CD4-positive, alpha-beta T cell treated with Interleukin-12 subunit alpha and Interleukin-12 subunit beta, for 1 hour (primary cell): ENCODE measurements at places on chromosomes 12 and 14.

GRCh38 chr12:103840462-103840875 is 565 bp downstream of the NT5DC3 start:
- no peak for DNase-seq

GRCh38 chr12:53485955-53486735 is 13.1 kb downstream of the MAP3K12 start:
- no peak for DNase-seq

- DNase-seq, result no peak
Observed at GRCh38 chr12:81297601-81298000, 219.7 kb downstream of the ACSS3 start.

GRCh38 chr12:119369907-119370546 is 35.5 kb downstream of the CCDC60 start:
- no peak for DNase-seq

DNA sequence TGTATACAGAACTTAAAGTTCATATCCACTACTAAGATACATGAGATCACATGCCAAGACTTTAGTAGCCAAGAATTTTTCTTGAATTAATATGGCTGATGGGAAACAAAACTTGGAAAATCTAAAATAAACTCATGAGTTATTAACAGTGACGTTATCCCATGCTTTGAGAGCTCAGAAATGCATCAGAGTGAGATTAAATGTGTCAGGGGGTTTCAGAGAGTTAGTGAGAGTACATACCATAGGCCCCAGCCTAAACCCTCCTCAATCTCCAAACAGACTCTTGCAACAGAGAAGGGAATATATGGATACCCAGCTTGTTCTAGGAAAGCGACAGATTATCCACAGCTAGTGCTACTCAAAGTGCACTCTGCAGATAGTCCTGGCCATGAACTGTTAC is 19.3 kb downstream of the SLC35F4 start:
- no peak for DNase-seq

DNA sequence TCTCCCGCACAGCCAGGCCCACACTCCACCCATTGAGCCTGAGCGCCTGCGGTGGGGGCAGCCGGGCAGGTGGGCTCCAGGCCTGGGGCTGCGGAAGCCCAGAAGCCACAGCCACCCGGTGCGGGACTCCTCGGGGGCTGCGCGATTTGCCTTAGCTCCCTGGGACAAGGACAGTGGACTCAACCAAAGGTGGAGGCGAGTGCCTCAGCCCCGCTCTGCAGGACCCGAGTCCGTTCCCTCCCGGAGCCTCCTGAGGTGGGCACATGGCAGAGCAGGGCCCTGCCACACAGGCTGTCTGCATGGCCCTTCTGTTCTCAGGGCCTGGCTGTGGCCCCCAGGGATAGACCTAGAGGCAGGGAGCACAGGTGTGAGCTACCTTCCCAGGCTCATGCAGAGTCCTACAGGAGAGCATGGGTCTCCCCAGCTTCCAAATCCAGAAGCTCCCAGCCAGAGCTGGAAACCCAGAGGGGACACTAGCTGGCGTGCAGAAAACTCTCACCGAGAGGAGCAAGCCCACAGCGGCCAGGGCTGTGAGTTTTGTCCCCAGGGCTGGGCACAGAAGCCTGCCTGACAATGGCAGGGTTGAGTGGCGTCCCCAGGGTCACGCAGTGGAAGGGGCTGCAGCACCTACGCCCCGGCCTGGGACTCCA is 22.2 kb upstream of the LRTM2 start:
- DNase-seq, result no peak

DNA sequence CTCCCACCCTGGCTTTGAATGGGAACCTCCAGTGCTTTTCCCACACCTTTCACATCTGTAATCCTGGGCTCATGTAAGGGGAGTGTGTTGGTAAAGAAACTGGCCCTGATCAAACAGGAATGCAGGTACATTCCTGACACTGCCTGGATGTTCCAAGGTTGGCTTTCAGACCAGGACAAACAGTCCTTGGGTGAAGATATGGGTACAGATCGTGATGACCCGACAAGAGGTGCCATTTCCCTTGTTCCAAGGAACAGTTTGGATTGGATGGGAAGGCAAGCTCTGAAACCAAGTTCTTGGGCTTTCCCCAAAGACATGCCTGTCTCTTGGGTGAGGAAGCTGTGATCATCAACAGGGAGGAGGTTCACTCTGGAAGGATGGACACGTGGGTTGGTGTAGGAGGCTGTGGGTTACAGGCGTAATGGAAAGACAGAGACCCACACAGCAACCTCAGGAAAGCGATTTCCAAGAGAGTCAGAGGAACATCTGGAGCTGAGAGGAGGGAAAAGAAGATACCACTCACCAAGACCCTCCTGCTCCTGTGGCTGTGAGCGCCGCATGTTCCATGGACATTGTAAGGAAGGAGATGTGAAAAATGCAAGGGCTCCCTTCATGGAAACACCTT is 26.4 kb downstream of the VDR start:
- DNase-seq, result no peak

GRCh38 chr12:130423991-130424857 is 86.5 kb downstream of the PIWIL1 start:
- no peak for DNase-seq

GRCh38 chr14:104395941-104396681 is 183.5 kb upstream of the C14orf180 start:
- no peak for DNase-seq

DNA sequence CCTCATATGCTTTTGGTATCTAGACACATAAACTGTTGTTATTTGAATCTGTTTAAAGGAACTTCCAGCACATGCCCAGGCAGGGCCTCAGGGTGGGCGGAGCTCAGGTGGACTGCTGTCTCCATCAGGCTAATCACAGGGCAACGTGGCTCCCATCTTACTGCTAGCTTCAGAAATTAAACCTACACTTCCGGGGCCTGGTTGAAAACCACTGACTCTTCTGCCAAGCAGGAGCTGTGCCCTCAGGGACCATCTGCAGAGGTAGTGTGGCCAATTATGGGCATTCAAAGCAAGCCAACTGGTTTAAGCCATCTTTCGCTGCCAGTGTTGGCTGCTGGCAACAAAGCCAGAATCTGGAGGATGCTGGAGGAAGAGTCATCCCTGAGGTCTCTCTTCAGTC is 97.5 kb downstream of the TMX1 start:
- no peak for DNase-seq

- no peak for DNase-seq
Observed at GRCh38 chr12:100273782-100274181, 6.8 kb downstream of the SCYL2 start.

- no peak for DNase-seq
Observed at GRCh38 chr14:101717663-101718490, 43.6 kb upstream of the PPP2R5C start.

- DNase-seq, result no peak
Observed at GRCh38 chr12:43306066-43306465, 245.9 kb downstream of the ADAMTS20 start.

DNA sequence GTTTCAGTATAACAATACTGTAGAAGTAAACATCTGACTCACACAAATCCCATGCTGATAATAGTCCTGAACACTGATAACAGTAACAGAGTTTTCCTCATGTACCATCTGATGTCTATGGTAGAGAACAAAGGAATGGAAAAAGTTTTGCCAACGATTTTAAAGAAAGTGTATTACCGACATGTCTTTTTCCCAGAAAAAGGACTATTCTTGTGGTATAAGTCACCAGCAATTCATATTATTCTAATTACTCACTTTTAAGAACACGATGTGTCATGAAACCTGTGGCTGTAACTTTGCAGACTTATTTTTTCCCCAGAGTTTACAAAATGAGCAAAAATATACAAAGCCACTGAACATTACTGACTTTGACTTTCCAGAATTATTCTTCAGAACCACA is 40.1 kb upstream of the DCN start:
- no peak for DNase-seq

DNA sequence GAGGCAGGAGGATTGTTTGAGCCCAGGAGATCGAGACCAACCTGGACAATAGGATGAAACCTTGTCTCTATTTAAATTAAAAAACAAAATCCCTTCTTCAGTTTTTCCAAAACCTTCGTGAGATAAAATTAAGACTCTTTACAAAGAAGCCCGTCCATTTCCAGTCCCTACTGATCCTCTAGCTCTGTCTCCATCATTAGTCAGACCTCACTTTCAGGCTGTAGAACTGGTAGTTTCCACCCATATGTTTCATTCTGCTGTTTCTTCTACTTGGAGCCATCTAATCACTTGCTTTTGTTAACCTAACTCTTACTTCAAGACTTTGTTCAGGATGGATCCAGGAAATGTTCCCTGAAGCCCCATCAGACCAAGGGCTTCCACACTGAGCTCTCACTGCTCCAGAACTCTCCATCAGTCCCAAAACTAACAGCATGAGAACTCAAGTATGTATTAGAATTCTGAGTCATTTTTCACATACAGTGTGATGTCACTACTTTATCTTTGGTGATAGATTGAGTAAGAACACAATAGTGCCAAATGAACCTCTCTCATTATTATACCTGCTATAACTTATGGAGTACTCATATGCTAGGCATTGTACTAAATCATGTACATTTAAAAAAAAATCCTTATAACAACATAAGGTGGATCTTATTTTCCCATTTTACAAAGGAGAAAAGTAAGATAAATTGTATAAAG is 90.8 kb downstream of the PRICKLE1 start:
- DNase-seq, result no peak

- DNase-seq, result no peak
Observed at GRCh38 chr14:50616275-50616674, 51.8 kb downstream of the SAV1 start.

GRCh38 chr14:94621358-94622134 is 9.4 kb downstream of the SERPINA3 start:
- no peak for DNase-seq

GRCh38 chr14:35229792-35230089 is 62.4 kb upstream of the PSMA6 start:
- no peak for DNase-seq

DNA sequence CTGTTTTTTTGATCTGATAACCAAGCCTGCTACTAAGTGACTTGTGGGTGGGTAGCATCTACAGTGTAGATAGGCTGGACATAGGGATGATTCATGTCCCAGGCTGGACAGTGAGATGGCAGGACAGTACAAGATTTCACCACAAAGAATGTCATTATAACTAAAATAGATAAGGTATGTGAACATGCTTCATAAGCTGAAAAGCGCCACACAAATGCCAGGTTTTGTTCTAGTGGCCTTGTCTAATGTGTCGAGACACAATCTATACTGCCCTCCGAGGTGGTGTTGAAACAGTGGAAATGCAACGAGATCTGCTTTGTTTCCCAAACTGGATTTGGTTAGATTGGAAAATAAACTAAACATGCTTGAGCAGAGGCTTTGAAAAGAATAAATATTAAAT is 4.4 kb downstream of the LGALS3 start:
- DNase-seq, result no peak

DNA sequence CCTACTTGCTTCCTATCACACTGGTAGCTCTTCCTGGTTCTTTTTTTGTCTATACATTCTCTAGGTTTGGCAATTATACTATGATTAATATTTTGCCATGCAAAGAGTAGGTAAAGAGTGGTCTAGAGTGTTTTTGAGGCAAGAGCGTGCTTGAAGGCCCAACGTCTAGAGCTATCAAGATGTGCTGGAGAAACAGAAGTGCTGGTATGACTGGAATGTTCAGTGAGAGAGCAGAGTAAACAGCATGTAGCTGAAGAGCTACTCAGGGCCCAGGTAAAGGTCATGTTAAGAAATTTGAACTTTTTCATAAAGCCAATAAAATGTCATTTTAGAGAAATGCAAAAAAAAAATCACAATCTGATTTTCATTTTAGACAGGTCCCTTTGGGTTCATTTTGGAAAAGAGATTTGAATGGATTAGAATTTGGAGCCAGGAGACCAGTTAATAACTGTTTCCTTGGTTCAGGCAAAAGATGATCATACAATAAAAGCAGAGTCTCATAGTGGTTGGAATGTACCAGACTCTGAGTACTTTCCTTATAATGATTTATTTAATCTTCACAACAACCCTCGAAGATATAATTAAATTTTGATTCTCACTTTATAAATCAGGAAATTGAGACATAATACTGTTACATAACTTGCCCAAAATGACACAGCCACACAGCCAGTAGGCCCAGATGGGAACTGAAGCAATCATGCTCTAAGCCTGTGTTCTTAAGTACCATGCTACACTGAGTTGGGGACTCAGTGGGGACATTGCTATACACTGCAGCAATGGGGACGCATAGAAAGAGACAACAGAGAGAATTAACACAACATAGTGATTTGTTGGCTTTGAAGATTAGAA is 350.1 kb downstream of the NELL2 start:
- no peak for DNase-seq

GRCh38 chr12:39365364-39366001 is 77.4 kb downstream of the KIF21A start:
- no peak for DNase-seq

DNA sequence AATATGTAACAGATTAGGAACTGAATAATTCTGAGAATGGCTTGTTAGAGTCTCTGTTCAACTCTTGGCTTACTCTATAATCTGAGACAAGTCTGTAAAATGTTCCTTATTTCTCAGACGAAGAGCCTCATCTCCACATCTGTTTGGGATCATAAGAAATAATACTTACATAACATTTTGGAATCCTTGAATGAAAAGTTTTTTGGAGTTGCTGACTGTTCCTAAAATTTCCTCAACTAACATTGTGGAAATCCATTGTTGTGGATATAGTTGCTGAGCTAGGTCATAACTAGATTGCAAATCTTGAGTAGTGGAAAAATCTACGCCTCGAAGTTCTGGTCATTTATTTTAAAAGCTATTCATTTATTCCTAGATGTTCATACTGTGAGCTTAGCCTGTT is 402.9 kb downstream of the ZFP36L1 start:
- DNase-seq, result no peak

DNA sequence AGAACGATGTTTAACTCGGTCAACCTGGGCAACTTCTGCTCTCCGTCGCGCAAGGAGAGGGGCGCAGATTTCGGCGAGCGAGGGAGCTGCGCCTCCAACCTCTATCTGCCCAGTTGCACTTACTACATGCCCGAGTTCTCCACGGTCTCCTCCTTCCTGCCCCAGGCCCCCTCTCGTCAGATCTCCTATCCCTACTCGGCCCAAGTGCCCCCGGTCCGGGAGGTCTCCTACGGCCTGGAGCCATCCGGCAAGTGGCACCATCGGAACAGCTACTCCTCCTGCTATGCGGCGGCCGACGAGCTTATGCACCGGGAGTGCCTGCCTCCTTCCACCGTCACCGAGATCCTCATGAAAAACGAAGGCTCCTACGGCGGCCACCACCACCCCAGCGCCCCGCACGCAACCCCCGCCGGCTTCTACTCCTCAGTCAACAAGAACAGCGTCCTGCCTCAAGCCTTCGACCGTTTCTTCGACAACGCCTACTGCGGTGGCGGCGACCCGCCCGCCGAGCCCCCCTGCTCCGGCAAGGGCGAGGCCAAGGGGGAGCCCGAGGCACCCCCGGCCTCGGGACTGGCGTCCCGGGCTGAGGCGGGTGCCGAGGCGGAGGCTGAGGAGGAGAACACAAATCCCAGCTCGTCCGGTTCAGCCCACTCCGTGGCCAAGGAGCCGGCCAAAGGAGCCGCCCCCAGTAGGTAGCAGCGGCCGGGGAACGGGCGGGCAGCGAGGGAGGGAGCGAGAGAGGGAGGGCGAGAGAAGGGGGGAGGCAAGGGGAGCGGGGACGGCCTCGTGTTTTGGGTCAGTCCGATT is 513 bp downstream of the HOXC11 start:
- DNase-seq, result no peak
